Fibroblast of gingiva (primary cell): ENCODE measurements at places on chromosomes 2 and 18.

DNA sequence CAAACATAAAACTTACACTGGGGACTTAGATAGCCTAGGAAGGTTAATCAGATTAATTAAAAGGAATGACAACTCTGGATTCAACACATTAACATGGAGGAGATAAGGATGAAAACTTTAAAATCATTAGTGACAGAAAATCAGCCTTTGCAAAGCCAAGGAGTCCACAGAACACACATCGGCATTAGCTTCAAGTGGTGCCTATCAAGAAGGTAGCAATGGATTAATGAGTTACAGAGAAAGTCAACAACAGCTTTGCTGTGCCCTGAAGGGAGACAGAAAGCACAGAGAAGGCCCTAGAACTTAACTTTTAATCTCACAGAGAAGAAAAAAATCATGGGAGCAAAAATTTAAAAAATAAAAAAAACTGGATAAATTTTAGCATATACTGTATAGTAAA lies 88.6 kb downstream of the KCNH7 start:
- DNase-seq, result no peak

DNA sequence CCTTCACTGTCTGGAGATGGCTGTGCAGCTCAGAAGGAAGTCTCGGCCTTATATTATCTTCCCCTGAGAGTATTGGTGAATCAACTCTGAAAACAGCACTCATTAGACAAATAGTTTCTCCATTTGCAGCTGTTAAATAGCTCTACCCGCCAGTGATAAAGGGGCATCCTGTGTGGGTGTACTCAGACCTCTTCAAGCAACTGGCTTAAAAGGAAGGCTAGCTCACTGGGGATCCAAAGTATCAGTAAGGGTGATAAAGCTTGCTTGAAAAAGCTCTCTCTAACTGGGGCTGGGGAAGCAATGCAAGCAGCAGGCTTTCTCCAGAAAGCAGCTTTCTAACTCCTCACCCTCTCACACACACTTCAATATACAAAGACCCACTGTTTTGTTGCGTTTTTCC lies 64.9 kb upstream of the PSMD14 start:
- no peak for DNase-seq

GRCh38 chr2:230849633-230850357 lies 14.9 kb upstream of the ITM2C start:
- DNase-seq, result no peak

DNA sequence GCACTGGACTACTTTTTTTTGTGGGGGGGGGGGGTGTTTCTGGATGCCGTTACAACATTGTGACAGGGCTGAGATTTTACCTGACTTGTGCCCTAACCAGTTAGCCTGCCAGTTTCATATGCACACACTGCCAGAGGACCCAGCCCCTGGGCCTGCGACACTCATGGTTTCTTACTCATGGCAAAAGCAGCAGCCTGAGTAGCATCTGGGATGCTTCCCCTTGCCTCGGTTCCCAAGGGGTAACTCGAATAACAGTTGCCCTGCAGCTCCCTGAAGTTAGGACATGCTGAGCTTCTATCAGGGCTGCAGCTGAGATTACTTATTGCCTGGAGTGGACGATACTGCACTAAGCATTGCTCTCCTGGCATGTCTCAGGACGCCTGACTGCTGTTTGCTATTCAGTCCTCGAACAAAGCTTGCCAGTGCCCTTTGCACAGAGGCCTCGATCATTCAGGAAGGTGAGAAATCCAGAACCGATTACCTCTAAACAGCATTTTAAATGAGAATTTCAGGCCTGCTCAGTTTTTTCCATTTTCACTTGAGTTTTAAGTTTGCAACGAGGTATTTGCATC lies 47.9 kb downstream of the TRPM8 start:
- DNase-seq, result peak; percentile 72

DNA sequence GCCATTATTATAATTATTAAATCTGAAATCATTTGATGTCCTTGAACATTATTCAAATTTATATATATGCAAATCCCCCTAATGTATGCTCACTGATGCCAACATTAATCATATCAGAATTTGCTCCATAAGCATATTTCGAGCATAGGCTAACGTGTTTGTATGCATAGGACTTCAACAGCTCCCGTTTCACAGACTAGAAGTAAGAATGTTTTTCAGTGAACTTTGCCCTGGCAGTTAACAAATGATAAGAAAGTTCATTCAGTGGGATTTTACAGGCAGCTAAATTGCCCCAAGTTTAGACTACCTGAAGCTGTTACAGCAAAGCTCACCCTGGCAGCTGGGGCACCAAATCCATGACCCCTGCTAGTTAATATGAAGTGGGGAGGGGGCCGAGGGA lies 272.0 kb downstream of the LNPK start:
- no peak for DNase-seq

DNA sequence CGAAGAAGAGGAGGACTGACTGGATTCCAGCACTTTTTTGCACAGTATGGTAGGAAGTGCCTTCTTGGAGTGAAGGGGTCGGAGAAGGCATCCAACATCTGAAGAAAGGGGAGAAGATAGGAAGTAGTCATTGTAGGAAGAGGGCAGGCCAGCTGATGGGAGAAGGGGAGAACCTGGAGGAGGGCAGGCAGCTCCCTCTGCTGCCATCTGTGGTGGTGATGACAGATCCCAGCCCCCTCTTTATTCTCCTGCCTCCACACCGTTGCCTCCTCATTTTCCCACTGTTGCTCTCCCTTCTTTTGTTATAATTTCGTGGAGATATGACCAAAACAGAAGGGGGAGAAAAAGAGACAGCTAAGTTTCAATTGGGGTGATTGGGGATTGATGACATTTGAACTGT lies 2.9 kb upstream of the SCYGR2 start:
- no peak for DNase-seq

- peak; percentile 56 for DNase-seq
Measured at GRCh38 chr18:44149706-44150105, 531.0 kb upstream of the SETBP1 start.

DNA sequence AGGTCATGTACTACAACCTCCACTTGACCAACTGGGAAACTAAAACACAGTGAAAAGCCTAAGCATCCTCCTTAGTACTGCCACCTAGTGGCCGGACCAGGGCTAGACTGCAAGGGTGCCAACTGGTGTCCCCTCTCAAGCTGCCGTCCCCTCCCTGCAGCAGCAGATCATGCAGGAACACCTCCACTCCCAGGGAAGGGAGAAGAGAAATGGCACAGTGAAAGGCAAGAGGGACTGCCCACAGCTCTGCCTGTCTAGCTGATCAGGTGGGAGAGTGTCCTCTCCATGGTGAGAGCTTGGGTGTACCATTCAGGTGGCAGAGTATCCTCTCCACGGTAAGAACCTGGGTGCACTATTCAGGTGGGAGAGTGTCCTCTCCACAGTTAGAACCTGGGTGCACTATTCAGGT lies 78.1 kb downstream of the AAK1 start:
- DNase-seq, result peak; percentile 3

- peak; percentile 2 for DNase-seq
Measured at GRCh38 chr18:28961669-28962228, 784.8 kb upstream of the CDH2 start.

DNA sequence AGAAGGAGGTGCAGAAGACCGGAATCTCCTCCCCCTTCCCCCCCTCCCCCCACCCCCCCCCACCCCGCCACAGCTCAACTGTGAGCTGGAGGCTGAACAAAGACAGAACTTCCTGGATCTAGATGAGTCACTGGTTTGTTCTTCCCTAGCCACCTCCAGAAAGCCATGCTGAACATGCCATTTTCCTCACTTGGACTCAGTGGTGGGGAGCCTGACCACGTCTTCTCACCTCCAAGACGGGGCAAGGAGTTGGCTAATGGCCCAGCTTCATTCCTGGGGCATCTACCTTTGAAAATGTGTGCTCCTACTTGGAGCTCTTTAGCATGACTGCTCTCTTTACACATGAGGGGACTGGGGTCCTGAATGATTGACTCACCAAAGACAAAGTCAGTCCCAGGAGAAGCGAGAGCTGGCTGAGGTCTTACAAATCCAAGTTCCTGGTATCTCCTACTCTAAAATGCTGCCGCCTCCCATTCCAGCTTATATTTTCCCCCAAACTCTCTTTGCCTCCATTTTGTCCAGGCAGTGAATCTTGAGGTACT lies 22.6 kb upstream of the FZD5 start:
- DNase-seq, result no peak

DNA sequence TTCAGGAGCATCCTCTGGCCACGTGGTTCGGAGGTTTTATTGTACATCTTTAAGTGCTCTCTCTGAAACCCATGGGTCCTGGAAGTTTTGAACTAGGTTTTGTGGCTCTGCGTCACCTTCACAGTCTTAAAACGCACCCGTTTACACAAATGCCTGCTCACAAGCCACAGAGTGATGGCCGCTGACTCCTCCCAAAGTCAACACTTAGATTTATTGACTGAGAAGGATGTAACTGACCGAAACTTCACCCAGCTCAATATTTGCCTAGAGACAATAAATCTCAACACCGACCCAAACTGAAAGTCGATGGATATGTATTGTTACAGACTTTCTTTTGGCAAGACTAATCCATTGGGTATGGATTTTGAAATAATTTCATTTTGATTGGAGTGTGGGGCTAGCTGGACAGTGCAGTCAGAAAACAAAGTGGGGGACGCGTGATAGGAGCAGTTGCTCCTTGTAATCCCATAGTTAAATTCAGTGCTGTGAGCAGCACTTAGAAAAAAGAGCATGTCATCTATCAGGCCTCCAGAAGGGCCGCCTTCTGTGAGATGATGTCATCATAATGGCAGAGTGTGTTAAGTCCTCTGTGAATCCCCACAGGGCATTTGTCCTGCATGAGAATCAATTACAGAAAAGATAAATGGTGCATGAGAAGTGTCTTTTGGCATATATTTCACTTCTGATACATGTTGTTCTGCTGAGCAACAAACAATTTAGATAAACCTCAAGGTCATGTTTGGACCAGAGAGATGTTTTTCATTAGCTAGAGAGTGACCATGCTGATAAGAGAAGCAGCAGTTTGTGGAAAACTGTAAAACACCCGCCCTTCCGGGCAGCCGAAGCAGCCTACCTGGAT lies 183.7 kb downstream of the INO80D start:
- no peak for DNase-seq

- DNase-seq, result no peak
Measured at GRCh38 chr2:146038014-146038413, 1518.1 kb upstream of the ZEB2 start.

DNA sequence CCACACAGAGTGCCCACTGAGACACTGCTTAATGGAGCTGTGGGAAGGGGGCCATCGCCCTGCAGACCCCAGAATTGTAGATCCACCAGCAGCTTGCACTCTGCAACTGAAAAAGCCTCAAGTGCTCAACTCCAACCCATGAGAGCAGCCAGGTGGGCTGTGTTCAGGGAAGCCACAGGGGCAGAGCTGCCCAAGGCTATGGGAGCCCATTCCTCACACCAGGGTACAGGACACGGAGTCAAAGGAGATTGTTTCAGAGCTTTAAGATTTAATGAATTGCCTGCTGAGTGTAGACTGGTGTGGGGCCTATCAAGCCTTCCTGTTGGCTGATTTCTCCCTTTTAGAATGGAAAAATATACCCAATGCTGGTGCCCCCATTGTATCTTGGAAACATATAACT lies 17.2 kb downstream of the TPO start:
- no peak for DNase-seq

- no peak for DNase-seq
Measured at GRCh38 chr2:3429066-3429610, 49.6 kb downstream of the TRAPPC12 start.

- no peak for DNase-seq
Measured at GRCh38 chr2:40579247-40579646, 127.4 kb upstream of the SLC8A1 start.
